ENCODE measurements at places on chromosomes 2 and 18.

DNA sequence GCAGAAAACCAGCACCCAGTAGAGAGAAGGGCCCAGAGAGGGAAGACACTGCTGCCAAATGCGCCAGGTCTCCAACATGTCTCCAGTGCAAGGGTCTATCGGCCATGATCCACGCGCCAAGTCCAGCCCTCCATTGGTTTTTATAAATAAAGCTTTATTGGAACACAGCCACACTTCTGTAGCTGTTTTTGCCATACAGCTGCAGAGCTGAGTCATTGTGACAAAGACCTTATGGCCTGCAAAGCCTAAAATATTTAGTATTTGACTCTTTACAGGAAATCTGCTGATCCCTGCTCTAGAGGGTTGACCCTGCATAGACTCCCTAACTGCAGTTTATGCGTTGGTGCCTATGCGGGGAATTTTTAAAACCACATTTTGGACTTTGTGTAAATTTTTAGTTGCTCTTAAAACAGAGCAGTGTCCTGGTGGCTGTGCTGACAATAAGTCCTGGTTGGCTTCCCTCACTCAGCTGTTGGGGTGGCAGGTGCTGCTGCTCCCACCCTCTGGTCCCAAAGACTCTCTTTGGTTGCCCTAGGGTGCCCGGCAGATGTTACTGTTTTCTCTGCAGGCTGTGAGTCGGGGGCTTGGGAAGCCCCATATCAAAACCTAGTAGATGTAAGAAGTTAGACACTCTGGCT, 154.9 kb downstream of the CTIF start:
- no peak for DNase-seq

DNA sequence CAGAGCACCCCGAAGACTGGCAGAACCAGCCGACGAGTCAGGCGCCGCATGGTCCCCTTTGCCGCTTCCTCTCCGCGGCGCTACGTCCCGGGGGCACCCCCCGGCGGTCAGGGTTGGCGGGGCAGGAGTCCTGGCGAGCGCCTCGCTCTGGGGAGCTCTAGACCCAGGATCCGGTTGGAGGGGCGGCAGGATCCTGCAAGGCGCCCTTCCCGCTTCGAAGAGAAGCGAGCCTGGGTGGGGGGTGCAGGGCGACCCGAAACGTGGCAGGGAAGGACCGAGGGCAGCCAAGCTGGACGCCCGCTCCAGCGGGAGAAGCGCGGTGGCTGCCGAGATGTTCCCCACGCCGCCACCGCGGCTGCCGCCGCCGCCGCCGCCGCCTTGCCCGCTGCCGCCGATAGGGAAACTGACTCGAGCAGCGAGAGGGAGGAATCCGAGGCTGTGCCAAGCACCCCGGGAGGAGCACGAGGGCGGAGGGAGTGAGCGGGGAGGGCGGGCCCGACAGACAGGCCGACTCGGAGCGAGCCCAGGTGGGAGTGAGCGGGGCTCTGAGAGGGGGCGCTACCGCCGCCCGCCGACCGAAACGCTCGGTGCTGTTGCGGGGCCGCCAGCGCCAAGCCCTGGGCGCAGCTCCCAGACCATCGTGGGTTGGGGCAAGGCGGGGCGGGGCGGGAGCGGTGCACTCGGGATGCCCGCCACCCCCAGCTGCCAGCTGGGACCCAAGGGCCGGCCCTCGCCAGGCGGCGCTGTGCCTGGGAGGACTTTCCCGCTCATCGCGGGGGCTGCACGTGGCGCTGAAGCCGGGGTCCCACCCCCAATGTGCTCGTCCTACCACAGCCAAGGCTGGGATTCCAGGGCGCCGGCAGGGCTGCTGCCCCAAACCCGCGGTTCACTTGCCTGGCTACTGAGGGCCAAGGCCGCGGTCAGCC, at the start of gene GALNT14:
TSS of gene GALNT14 (minus strand) at position 404 of the 926 bp plus-strand sequence. CDS start at position 50, 354 bp downstream.
- peak; percentile 69 for DNase-seq

DNA sequence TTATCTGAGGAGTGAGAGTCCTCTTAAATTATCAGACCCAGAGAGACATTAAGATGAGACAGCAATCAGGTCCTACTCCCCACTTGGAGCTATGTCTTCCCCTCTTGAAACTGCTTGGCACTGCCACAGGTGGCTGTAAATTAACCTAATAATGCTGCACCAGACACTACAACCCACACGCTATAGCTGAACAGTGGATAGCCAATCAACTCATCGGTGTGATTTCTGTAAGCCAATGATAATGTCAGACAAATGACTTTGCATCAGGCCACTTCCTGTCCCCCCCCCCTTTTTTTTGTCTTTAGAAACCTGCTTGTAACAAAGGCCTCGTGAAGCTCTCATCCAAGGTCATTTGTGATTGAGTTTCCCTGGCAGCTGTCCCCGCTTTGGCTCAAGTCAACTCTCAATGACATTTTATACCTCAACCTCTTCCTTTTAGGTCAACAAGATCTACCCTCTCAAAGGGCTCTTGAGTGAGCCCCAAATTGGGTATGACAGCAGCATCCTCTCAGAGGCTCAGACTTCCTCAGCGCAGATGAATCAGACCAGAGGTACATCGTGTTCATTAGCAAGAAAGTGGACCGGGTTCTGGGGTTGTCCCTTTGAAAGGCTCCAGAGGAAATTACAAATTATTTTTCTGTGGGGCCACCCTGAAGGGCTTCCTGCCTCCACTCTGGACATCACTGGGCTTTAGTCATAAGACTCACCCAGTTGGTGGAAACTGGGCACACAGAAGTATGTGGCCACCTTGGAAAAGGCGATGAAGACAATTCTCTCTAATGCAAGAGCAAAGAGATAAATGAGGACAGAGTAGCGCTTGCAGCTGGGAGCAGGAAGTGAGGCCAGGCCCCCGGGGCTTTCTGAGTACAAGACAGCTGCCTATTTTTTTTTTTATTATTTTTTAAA, 73.6 kb downstream of the COPS8 start:
- no peak for DNase-seq

- no peak for DNase-seq
These were observed 196.5 kb upstream of the THUMPD2 start for GRCh38 chr2:39975476-39976020.

- DNase-seq, result no peak
These were observed 114.3 kb downstream of the GCA start for GRCh38 chr2:162458240-162458639.

DNA sequence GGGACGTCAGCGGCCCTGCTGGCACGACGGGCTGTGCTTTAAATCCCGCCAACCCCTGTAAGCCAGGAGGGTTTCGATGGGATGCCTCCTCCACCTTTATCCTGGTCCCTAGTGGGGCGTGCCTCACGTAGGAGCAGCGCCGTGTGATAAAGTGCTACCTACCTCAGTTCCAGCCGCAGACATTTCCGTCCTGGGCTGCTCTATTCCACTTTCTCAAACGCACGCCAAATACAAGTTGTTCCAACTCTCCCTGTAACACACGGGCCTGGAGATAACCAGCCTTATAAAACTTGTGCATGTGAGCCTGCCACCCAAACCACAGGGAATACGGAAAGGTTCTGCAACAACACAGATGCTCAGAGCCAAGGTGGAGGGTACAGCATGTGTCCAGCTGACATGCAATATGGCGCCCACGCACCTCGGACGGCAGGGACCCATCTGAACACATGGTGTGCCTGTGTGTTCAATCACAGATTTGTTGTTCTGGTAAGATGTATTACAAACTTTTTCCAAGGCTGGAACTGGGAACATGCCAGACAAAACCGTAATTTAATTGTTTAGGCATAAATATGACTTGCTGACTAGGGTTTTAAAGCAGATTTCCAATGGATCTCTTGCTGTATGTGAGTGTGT, 47.7 kb downstream of the ZNF516 start:
- DNase-seq, result no peak

GRCh38 chr2:71299507-71299906, 32.1 kb upstream of the ZNF638 start:
- peak; percentile 39 for DNase-seq

DNA sequence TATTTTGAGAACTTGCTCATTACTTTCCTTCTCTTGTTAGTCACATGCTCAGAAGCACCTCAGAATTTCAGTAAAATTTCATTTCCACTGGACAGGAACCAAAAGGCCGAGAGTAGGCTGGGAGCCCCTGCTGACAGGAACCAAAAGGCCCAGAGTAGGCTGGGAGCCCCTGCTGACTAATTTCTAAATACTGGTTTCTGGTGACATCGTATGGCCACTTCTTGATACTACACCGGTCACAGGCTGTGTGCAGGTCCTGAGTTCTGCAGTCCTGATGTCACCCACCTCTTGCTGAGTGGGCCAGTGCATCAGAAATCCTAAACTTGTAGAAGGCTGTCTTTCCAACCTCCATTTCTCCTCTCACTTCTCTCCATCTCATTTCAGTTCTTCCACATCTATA, 17.7 kb upstream of the EN1 start:
- peak; percentile 60 for DNase-seq

DNA sequence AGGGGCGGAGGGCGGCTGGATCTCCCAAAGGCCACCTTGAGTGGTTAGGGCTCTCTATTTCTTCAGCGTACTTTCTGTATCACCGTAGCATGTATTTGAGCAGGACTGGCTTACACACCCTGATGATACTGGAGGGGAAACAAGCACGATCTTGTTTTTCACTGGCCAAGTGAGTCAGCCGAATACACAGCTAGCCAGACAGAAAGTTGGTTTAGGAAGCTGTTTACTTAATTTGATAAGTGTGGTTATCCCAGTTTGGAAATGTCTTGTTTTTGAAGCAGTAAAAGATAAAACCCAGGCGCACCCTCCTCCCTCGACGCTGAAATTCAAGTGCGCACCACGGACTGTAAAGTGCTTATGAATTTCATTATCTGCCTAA, 582 bp downstream of the RIOK3 start:
- DNase-seq, result no peak

- DNase-seq, result no peak
These were observed 15.0 kb downstream of the RTTN start for GRCh38 chr18:70190529-70190928.

GRCh38 chr2:31523871-31524492, 56.8 kb downstream of the SRD5A2 start:
- peak; percentile 53 for DNase-seq

- no peak for DNase-seq
These were observed 116.2 kb downstream of the ADCYAP1 start for GRCh38 chr18:1020731-1021344.

DNA sequence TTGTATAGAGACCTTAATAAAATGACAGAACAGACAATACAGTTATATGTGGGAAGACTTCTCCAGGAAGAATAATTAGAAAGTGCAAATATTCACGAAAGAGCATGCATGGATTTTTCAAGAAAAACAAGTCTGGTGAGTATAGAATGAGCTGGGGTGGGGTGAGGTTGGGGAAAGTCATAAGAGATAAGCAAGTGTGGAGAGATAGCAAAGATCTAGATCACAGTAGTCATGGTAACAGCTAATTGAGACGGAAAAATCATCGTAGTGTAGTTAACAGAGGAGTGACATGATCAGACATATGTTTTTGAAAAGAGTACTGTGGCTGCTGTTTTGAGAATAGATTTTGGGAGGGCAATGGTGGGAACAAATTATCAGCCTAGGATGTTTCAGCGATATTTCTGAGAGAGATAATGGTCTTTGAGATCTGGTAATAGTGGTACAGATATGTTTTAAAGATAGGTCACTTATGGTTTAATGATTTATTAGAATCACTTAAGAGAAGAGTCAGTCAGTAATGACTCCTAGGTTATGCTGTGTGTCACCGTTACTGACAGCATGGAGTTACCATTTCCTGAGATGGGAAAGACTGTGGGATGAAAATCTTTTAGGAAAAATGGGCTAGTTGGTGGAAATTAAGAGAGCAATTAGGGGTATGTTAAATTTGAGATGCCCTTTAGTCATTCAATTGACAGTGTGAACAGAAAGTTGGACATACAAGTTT, 248.5 kb upstream of the SLC8A1 start:
- no peak for DNase-seq

- no peak for DNase-seq
These were observed 10.2 kb downstream of the PROKR1 start for GRCh38 chr2:68653538-68653982.

- DNase-seq, result no peak
These were observed 2.7 kb upstream of the LCT start for GRCh38 chr2:135839713-135840112.

DNA sequence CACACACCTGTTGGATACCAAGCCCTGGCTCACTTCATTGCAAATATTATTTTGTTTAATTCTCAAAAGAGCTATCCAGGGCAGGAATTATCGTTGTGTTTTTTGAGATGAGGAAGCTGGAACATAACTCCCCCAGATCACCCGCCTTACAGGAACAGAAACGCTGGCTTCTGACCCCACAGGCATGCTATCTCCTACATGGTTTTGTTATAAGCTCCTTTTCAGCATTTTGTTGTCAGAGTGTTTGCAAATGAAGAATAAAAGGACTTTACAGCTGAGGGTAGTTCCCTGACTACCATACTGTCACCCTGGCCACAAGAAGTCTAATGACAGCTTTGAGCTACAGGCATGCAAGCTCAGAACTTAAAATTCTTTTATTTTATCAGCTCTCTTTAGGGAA, 62.0 kb upstream of the MRPS9 start:
- no peak for DNase-seq

- DNase-seq, result no peak
These were observed 110.1 kb upstream of the SULT1C3 start for GRCh38 chr2:108129636-108130035.

DNA sequence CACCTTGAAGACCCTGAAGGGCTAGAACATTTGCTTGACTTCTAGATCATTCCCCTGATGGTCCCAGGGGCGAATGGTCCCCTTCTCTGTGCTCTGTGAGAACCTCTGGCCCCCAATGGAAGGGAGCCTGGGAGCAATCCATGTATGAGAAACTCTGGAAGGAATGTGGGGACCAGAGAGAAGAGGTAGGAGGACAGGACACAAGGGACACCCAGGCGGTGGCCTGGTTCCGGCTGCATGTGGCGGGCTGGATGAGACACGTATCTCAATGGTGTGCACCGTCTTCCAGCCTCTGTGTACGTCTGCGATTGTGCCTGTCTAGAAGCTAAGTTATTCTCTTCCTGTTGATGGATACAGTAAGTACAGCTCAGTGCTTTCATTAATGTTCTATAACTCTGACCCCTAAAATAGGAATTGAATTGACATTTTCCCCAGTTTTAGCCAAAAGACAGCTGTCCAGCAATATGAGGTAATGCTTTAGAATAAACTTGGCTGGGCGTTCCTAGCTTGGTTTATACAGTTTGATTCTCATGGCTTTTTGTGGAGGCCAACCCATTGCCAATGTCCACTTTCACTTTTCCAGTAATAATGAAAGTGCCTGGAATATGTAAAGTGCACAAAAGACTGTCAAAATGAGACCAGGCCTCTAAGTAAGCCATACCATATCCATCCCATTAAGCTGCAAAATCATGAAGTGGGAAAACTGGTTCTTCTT, 30.1 kb upstream of the COPS8 start:
- DNase-seq, result no peak

DNA sequence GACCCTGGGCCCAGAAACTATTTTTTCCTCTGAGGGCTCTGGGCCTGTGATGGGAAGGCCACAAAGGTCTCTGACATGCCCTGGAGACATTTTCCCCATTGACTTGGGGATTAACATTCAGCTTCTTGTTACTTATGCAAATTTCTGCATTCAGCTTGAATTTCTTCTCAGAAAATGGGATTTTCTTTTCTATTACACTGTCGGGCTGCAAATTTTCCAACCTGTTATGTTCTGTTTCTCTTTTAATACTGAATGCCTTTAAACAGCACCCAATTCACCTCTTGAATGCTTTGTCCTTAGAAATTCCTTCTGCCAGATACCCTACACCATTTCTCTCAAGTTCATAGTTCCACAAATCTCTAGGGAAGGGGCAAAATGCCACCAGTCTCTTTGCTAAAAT, 241.0 kb downstream of the HNMT start:
- DNase-seq, result no peak

Measured in HEK293T (cell line).